ENCODE measurements at places on chromosomes 13 and 19.

DNA sequence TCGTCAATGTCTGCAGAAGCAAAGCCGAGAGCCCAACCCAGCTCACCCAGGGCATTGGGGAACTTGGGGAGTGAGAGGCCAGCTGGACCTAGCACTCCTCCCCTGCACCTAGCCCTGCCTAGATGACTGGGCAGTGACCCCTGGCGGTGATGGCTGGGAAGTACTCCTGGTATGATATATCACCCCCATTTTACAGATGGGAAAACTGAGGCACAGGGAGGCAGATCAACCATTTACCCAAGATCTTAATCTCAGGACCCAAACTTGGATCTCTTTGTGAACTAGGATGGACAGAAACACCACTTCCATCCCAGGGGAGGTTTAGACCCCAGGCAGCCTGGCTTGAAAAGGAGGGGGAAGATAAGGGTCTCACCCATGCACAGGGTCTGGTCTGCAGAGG lies 43.5 kb downstream of the CCL25 start:
- DNase-seq = no peak

- no peak for DNase-seq
These were observed 47.9 kb downstream of the CERS4 start for GRCh38 chr19:8257052-8257443.

- no peak for DNase-seq
These were observed 308.4 kb downstream of the FGF9 start for GRCh38 chr13:21979161-21979806.

GRCh38 chr19:52748336-52748950 lies 13.6 kb upstream of the ZNF611 start:
- DNase-seq = no peak

- DNase-seq = no peak
These were observed 2.7 kb downstream of the S1PR2 start for GRCh38 chr19:10228393-10228792.

DNA sequence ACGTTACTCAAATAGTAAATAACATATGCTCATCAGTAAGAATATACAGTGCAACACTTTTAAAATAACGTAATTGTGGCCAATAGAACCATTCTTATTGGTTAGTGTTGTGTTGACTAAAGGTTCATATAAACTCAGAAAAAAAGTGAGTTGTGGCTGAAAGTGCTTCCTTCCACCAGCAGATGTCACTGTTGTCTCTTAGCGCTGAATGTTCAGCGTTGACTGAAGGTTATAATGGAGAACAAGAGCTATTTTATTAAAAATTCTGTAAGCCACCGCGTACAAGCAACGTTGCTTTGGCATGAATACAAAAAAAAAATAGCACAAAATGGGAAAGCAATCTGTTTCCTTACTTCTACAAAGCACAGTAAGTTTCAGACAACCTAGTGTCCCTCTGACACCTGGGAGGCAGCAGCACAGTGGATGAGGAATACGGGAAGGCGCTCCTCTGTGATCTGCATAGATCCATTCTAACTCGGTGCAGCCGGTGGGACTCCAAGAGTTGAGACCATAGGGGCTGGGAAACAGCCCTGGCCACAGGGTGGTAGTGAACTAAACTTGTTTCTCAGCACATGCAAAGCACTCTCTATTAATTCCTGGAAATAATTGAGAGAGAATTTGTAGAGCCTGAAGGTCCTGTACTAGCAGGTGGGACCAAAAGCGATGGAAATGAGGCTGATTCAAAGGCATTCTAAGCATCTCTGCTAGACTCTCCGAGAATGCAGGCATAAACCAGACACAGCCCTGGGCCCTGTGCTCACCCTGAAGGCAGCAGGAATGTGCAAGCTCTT lies 23.9 kb upstream of the OXGR1 start:
- no peak for DNase-seq

GRCh38 chr19:48913114-48913889 lies 13.2 kb downstream of the NUCB1 start:
- DNase-seq = no peak

DNA sequence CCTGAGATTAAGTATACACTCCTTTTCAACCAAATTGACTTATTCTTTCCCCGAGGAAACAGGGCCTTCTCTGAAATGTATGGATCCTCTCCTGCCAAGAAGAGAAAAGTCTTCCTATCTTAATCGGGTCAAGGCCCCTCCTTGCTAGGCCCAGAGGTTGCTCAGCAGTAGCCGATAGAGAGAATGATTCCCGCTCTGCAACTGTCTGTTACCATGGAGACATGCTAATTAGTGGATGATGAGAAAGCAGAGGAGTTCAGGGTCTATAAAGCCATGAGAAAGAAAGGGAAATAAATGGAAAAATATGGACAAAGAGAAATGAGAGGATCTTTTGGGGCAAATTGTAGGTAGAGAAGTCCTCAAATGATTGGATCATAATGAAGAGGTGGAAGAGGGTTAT lies 103.5 kb downstream of the POU4F1 start:
- no peak for DNase-seq

- peak; percentile 34 for DNase-seq
These were observed 27.0 kb downstream of the SAE1 start for GRCh38 chr19:47157431-47158321.

- DNase-seq = no peak
These were observed 58.5 kb upstream of the GPR12 start for GRCh38 chr13:26819046-26819445.

DNA sequence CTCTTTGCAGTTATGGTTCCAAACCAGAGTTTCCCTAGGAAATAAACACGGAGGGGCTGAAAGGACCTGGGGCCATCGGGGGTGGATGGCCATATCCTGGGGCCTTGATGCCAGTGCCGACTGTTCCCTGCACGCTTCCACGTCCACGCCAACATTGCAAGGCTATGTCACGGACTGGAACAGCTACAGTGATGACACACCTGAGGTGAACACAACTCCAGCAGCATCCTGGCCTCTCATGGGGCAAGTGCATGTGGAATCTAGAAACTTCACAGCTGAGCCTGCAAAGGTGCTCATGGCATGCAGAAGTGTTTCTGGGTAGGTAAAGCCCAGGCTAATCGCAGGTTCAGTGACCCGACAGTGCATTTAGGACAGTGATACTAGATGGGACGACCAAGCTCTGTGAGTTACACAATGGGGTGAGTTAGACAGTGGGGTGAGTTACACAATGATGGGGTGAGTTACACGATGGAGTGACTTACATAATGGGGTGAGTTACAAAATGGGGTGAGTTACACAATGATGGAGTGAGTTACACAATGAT lies 52.0 kb upstream of the GAS6 start:
- no peak for DNase-seq

DNA sequence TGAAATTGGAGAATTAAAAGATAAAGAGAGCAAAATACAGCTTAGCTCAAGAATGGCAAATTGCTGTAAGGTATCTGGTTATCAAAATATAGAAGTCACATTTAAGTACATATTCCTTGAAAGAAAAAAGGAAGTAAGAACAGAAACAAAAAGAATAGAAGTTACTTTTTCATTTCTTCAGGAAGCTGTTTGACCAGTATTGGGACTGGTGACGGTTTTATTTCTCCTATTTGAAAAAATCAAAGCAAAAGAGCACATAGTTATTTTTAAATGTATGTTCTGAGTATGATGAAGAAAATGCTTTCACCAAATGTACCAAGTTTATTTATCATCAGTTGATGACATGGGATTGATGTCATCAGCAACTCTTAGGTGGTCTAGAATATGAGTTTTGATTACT lies 83.1 kb upstream of the OXGR1 start:
- DNase-seq = no peak

DNA sequence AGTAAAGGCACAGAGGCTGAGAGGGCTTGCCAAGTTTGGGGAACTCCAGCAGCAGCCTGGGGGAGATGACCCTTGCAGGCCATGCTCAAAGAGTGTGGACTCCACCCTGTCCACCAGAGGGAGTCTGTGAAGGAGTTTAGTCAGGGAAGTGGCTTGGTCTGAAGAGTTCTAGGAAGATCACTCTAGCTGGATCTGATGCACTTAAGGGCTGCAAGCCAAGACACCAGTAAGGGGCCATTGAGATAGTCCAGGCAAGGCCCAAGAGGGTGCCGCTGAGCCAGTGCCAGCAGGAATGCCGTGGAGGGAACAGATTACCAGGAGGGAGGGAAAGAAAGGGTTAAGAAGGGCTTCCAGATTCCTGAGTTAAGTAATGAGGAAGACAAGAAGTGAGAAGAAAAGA lies 68.7 kb downstream of the ZAR1L start:
- DNase-seq = peak; percentile 17

- DNase-seq = no peak
These were observed 27.1 kb downstream of the TSSK6 start for GRCh38 chr19:19487950-19488874.

GRCh38 chr13:112669881-112670499 lies 19.8 kb upstream of the ATP11A start:
- no peak for DNase-seq

- DNase-seq = no peak
These were observed 31.4 kb upstream of the MPHOSPH8 start for GRCh38 chr13:19601749-19602725.

GRCh38 chr19:6534451-6535093 lies 3.7 kb downstream of the TNFSF9 start:
- no peak for DNase-seq

GRCh38 chr19:16062789-16063188 lies 13.5 kb upstream of the TPM4 start:
- no peak for DNase-seq

GRCh38 chr13:62684359-62684758 lies 1268.7 kb upstream of the PCDH20 start:
- no peak for DNase-seq

DNA sequence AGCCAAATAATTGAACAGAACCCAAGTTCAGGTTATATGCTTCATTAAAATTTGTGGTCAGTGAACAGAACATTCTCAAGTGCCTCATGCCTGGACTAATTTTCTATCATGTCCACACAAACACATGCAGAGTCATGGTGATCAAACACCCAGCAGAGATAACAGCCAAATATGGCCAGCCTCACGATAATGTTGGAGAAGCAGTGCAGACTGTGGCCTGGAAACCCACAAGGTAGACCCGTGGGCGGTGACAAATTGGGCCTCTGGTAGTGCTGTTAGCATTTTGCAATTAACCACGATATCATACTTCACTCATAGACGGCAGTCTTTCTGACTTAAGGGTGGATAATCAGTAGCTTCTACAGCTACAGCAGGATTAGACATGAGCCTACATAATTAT lies 35.0 kb upstream of the VWA8 start:
- no peak for DNase-seq

GRCh38 chr19:41031916-41032315 lies 40.8 kb downstream of the CYP2B6 start:
- no peak for DNase-seq

GRCh38 chr19:988081-988480 lies 3.9 kb downstream of the WDR18 start:
- DNase-seq = no peak

GRCh38 chr13:95185311-95185710 lies 115.9 kb downstream of the ABCC4 start:
- no peak for DNase-seq

DNA sequence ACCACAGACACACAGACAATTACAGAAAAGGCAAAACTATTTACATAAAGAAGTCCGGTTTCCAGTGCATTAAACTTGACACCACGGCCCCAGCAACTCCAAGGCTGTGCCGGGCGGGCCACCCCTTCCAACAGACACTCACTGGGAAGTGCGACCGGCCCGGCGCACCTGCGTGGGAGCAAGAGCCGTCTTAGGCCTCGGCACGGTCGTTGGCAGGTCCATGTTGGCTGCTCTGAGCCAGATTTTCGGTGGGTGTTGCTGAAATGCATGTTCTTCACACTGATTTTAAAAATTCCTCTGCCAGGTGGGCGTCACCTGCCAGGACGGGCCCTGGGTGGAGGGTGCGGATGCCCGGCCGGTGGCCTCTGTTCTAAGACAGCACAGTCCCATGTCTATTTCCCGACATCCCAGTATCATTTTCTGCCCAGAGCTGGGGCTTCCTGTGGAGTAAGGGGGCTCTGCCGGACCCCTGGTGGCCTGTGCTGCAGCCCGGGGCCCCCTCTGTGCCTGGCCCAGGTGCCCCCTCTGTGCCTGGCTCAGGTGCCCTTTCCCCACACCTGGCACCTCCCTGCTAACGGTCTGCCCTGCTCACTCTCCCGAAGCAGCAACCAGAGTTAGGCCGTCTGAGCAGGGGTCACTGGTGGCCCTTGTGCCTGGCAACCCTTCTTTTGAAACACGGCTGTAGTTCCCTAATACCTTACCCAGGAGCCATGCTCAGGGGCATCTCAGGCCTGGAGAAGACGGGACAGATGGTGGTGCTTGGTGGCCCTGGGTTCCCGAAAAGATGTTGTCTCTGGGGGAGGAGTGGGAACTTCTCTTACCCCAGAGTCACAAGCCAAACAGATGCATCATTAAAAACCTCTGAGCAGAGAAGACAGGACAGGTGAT lies 9.2 kb downstream of the TMEM255B start:
- DNase-seq = no peak

GRCh38 chr19:56969759-56970178 lies 129.2 kb upstream of the PEG3 start:
- DNase-seq = no peak

GRCh38 chr19:41310033-41310831 lies at the start of gene CCDC97:
CCDC97 (plus strand) TSS chr19:41310172; CDS start chr19:41310311, 139 bp downstream.
- DNase-seq = peak; percentile 62

- no peak for DNase-seq
These were observed at the start of gene ATP12A for GRCh38 chr13:24680258-24680920. ATP12A (plus strand) TSS chr13:24680408; CDS start chr13:24680744, 336 bp downstream.

GRCh38 chr13:77781808-77782207 lies 84.3 kb downstream of the SLAIN1 start:
- no peak for DNase-seq

GRCh38 chr19:42487798-42488178 lies 40.5 kb downstream of the CEACAM1 start:
- no peak for DNase-seq

- no peak for DNase-seq
These were observed 5.0 kb downstream of the SOX1 start for GRCh38 chr13:112071723-112072533.

DNA sequence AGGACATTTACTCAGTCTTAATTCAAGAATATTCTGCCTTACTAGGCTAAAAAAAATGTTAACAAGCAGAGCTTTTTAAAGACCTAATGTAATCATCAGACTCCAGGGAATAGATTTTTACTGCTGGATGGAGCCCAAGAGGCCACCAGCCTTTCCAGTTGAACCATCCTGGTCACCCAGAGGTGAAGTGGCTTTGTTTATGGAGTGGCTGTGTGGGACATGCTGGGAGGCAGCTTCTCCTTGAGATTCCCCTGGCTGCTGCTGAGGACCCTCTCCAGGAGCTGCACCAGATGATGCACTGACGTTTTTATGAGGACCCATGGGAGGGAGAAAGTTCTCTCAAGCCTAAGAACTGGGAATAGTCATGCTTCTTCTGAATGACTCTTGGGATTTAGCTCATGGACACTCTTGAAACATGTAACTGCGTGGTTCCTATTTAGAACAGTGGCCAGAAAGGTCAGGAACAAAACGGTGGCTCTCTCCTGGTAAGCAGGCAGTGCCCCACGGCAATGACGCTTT lies 205.9 kb upstream of the MIR17HG start:
- no peak for DNase-seq

DNA sequence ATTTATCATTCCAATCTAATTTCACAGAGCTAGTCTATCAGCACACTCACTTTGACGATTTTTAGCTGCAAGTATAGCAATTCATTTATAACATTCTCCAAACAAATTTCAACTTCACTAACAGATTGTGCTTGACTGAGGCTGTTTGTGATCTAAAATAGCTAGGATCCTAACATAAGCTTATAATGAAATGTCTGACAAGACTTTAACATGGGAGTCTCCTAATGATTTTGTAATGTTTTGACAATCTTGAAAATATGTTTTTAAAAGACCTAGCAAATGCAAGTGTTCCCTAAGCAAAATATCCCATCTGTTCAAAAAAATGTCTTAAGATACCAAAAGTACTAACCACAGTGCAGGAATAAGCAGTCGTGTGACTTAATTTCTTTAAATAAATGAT lies 889.5 kb upstream of the SPRY2 start:
- DNase-seq = no peak

- peak; percentile 83 for DNase-seq
These were observed 3.4 kb downstream of the NANOS3 start for GRCh38 chr19:13880059-13881043.

Measured in fibroblast of skin of left biceps (primary cell).